Transverse colon (tissue), 4 donors: ENCODE measurements at places on chromosomes 7 and 10. TPM values are rescaled to one million over a fixed set of nuclear protein-coding genes. Genes with fewer than 3 reads are reported as not detected.

DNA sequence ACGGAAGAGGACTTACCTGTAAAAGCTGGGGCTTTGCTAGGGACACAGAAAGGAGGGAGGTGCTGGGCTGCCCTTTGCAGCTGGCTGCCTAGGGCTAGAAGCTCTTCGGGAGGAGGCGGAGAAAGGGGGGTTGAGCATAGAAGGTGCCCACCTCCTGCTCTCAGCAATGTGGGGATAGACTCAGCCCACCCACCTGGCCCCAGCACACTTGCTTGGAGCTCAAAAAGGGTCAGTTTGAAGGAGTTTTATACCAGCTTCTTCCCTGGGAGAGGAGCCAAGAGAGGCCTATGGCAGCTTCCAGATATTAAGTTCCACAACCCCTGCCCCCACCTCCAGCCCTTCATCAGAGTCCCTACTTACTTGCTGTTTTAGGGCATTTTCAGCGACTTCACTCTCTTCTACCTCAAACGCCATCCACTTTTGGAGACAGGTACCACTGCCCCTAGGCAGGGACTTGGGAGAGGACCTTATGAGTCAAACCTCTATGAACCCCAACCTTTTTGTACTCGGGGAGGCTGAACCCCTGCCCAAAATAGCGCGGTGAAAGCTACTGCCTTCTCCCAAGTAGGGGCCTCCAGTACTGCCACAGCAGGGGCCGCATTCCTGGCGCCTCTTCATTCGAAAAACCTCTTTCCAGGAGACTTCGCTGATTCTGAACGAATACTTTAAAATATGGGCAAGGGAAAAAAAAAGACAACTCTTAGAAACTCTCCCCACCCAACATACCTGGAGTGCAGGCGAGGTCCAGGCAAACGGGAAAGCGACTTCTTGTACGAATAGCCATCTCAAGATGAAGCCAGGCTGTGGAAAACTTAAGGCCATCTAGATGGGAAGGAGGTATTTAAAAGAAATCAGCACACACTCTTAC is 1.2 kb upstream of the EVX1 start:
- no peak for DNase-seq
- no peaks in the 10 kb centered on the region for H3K36me3 ChIP-seq
- no peak overlapping the region for H3K4me3 ChIP-seq
- peaks cover 100% of the 10 kb centered on the region for H3K27me3 ChIP-seq

GRCh38 chr10:24723386-24723787 is 300 bp downstream of the ARHGAP21 start:
- no peaks in the 10 kb centered on the region for H3K36me3 ChIP-seq
- no peaks in the 10 kb centered on the region for H3K27me3 ChIP-seq
- peaks cover 39% of the 10 kb centered on the region for H3K4me1 ChIP-seq
- H3K4me3 ChIP-seq, result peak overlapping the region; percentile 88
- peak overlapping the region; percentile 97 for H3K27ac ChIP-seq

The FAM25G gene
- total RNA-seq, result not detected

DNA sequence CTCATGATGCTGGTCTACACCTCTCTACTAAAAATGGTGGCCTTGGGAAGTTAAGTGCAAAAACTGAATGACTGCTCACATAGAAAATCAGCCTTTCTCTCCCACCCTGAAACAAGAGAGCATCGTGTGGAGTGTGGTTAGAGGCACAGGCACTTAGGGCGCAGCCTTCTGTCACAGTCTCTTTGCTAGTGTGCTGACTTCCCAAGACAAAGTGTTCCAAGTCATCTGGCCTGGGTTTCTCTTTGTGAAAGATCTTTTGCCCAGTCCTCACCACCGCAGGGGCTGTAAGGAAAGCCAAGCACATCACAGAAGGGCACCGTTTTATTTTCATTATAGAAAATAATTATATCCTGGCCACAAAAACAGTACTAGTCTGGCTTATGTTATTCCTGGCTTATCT is 12.5 kb downstream of the STN1 start:
- H3K36me3 ChIP-seq, result no peaks in the 10 kb centered on the region
- peaks cover 16% of the 10 kb centered on the region for H3K4me1 ChIP-seq
- no peak for DNase-seq

- peak; percentile 38 for DNase-seq
- no peaks in the 10 kb centered on the region for H3K36me3 ChIP-seq
- no peak overlapping the region for H3K4me3 ChIP-seq
- peak overlapping the region; percentile 58 for H3K27ac ChIP-seq
These were observed 19.9 kb downstream of the ACTA2 start for GRCh38 chr10:88932539-88933256.

The TMEM130 gene
- 0.14 TPM for total RNA-seq

DNA sequence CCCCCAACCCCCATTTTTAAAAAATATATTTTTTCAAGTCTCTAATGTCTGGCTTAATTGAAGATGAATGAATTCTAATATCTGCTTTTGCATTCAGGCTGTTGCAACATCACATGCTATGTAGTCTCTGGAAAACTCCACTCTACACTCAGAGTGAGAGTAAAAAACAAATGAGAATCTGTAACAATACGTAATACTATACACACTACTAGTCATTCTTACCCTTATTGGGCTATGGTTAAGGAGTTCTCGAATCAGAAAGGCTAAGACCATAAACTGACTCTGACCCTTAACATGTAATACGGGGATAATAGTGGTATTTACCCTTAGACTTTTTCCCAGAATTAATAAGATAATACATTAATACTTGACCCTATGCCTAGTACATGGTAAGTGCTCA is 42.9 kb upstream of the TMEM168 start:
- H3K36me3 ChIP-seq, result peaks cover 10% of the 10 kb centered on the region
- DNase-seq, result no peak
- no peaks in the 10 kb centered on the region for H3K4me1 ChIP-seq
- no peak overlapping the region for H3K4me3 ChIP-seq

DNA sequence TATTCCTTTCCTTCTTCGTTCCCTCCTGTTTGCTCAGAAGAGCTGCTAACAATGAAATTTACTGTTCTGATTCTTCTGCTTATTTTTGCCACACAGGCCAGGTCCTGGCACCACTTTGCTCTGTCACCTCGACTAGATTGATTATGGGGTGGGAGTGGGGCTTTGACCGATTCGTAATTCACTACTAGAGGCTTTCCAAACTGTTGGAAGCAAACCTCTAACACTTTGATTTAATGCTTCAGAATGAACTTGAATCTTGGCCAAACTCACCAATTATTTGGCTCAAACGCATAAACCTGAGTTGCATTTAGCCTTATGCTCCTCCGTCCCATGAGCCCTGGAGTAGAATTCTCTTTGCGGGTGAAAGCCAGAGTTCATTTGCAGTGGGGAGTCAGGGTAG is 476.2 kb upstream of the FZD8 start:
- H3K4me3 ChIP-seq, result no peak overlapping the region
- peak overlapping the region; percentile 49 for H3K27ac ChIP-seq
- H3K36me3 ChIP-seq, result no peaks in the 10 kb centered on the region
- no peak for DNase-seq

The AKR1C4 gene
- total RNA-seq, result not detected

The C10orf95 gene
- 1.4 TPM for total RNA-seq

DNA sequence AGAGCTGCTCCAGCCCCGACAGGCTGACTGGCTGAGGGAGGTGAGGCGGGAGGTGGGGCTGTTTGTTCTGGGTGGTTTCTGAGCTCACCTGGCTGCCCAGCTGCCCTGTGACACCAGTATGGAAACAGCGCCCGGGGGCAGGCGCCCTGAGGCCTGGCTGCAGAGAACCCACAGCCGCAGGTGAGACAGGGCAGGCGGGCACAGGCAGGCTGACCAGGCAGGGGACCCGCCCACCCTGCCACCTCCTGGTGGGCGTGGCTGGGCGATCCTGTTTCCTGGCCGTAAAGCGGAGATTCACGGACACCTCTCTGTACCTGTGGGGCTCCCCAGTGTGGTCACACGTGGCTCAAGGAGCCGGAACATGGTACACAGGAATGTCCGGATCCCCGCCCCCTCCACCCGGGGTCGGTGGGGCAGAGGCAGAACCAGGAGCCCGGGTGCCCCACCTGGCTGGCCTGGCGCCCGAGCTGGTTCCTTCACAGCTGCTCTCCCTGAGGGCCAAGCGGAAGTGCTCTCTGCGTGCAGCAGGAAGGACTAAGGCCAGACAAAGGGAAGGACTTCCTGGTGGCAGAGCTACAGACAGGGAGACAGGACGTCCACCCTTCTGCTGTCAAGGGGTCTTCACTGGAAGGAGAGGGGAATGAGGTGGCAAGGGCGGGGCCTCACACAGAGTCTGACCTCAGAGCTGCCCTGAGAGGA is 3.9 kb downstream of the MICALL2 start:
- no peaks in the 10 kb centered on the region for H3K36me3 ChIP-seq
- H3K27me3 ChIP-seq, result no peaks in the 10 kb centered on the region
- DNase-seq, result peak; percentile 87

The CALML3 gene
- not detected for total RNA-seq

GRCh38 chr7:43625453-43625852 is 42.5 kb downstream of the STK17A start:
- H3K4me1 ChIP-seq, result no peaks in the 10 kb centered on the region
- H3K36me3 ChIP-seq, result peaks cover 5% of the 10 kb centered on the region
- no peaks in the 10 kb centered on the region for H3K27me3 ChIP-seq
- no peak overlapping the region for H3K27ac ChIP-seq
- DNase-seq, result no peak
- H3K4me3 ChIP-seq, result no peak overlapping the region

DNA sequence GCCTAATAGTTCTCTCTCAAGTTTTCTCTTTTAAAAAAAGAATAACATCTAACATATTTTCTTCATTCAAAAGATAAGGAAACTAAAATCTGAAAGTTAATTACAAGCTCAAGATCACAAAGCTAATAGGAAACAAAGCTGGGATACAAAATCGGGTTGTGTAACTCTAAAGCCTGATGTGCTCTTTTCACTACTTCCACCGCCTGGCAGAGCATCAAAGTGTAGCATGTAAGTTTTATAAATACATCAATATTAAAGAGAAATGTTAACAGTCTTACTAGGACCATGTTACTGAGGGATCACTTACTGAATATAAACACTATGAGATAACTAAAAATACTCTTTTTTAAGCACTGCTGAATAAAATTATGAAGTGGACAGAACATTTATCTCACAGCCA is 97.2 kb downstream of the KMT2C start:
- H3K4me3 ChIP-seq, result no peak overlapping the region
- no peaks in the 10 kb centered on the region for H3K27me3 ChIP-seq
- no peak for DNase-seq
- peaks cover 23% of the 10 kb centered on the region for H3K4me1 ChIP-seq
- no peaks in the 10 kb centered on the region for H3K36me3 ChIP-seq
- H3K27ac ChIP-seq, result no peak overlapping the region

DNA sequence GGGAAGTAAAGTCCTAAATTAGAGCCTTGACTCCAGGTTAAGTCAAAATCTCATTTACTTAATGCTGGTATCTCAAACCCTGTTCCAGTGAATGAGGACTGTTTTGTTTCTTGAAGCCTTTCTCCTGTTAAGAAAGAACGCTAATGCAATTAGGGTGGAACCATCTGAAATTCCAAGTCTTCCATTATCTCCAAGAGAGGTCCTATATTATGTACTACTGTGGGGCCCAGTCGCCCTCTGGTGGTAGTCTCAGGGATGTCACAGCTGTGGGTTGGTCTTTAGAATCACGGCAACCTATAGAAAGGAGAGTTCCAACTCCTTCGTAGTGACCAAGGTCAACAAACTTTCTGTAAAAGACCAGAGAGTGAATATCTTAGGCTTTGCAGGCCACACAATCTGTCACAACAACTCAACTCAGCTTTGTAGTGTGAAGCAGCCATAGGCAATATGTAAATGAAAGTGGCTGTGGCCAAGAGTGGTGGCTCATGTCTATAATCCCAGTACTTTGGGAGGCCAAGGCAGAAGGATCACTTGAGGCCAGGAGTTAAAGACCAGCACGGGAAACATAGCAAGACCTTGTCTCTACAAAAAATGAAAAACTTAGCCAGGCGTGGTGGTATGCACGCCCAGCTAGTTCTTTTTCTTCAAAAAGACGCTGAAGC is 9.3 kb downstream of the RPP38 start:
- no peak overlapping the region for H3K4me3 ChIP-seq
- no peaks in the 10 kb centered on the region for H3K27me3 ChIP-seq
- no peak overlapping the region for H3K27ac ChIP-seq
- H3K4me1 ChIP-seq, result no peaks in the 10 kb centered on the region

The HHEX gene
- total RNA-seq, result 7.9 TPM

GRCh38 chr10:116690356-116691322 is 51.7 kb downstream of the HSPA12A start:
- no peaks in the 10 kb centered on the region for H3K36me3 ChIP-seq
- H3K27ac ChIP-seq, result no peak overlapping the region
- H3K4me1 ChIP-seq, result no peaks in the 10 kb centered on the region

DNA sequence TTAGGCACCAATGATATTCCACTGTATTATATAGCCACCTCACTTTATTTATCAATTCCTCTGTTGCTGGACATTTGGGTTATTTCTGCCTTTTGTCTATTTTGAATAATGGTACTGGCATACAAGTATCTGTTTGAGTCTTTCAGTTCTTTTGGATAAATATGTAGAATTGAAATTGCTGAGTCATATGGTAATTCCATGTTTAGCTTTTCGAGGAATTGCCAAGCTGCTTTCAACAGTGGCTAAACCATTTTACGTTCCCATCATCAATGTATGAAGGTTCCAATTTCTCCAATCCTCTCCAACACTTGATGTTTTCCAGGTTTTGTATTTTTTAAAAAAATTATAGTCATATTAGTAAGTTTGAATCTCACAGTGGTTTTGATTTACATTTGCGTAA is 42.3 kb downstream of the JMJD1C start:
- H3K36me3 ChIP-seq, result no peaks in the 10 kb centered on the region
- H3K27me3 ChIP-seq, result no peaks in the 10 kb centered on the region
- H3K4me3 ChIP-seq, result no peak overlapping the region
- H3K4me1 ChIP-seq, result peaks cover 20% of the 10 kb centered on the region
- no peak overlapping the region for H3K27ac ChIP-seq

The ZNF485 gene
- 1.4 TPM for total RNA-seq

DNA sequence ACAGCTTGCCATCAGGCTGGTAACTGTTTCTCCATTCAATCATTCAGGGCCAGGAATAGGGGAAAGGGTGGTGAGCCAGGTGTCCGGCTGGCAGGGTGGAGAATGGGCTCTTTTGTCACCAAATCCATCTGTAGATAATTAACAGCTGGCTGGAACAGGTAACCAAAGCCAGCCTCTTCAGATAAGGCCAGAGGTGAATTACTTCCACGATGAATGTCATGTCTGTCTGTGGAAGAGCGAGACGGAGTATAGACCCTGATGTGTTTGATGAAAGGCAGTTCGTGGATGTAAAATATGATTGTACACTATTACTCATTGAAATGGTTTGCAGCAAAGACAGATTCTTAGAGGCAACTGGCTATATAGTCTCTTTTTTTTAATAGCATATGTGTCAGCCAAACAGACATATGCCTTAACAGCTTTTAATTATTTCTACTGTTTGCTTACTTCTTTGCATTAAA is 149.8 kb downstream of the KLF6 start:
- no peak overlapping the region for H3K27ac ChIP-seq
- no peaks in the 10 kb centered on the region for H3K27me3 ChIP-seq
- no peaks in the 10 kb centered on the region for H3K4me1 ChIP-seq
- no peak for DNase-seq

The ANKRD61 gene
- total RNA-seq, result not detected

- peaks cover 5% of the 10 kb centered on the region for H3K36me3 ChIP-seq
- H3K4me1 ChIP-seq, result peaks cover 56% of the 10 kb centered on the region
- H3K27me3 ChIP-seq, result no peaks in the 10 kb centered on the region
- peak overlapping the region; percentile 50 for H3K27ac ChIP-seq
- peak; percentile 46 for DNase-seq
These were observed 45.1 kb downstream of the AMZ1 start for GRCh38 chr7:2732959-2733584.

The H2BK1 gene
- total RNA-seq, result not detected
